ENCODE measurements at places on chromosomes 3 and 15.

DNA sequence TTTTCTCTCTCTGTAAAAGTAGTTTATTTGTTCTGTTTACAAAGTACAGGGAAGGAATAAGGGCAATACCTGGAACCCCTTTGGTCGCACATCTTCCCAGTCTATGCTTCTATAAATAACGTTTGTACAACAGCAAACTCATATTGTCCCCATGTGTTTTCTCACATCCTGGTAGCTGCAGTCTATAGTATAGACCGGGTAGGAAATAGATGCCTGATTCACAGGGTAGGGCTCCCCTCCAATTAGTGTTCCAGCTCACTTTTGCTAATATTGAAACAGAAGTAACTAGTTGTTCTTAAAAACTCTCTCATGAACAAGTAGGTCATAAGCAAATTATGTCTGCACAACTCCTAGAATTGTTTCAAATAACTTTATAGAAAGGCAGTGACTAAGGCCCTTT, 17.7 kb downstream of the ATG7 start:
- no peak for DNase-seq

- DNase-seq = no peak
These were observed 36.2 kb upstream of the LDHAL6B start for GRCh38 chr15:59170295-59171066.

DNA sequence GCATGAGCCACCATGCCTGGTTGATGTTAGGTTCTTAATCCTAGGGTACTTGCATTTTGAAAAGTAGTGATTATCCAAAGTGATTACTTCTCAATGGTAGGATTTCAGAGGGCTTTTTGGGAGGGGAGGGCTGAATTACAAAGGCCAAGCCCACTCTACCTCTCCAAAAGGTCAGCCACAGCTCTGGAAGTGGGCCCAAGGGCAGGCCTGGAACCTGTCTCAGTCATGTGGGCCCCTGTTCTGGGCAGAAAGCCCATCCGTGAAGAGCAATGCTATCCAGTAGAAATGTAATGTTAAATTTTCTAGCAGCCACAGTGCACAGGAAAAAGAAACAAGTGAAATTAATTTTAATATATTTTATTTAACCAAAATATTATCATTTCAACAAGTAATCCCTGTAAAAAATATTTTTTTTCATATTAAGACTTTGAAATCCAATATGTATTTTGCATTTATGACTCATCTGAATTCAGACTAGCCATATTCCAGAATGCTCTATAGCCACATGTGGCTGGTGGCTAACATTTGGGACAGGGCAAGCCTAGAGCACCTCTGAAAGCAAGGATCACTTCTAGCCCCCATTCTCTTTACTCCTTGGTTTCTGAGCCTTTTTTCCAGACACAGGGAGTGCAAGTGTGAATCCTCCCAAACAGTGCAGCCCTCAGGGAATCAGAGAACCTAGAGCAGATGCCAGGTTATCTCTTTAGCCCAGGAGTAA, 16.8 kb downstream of the RFT1 start:
- DNase-seq = no peak

DNA sequence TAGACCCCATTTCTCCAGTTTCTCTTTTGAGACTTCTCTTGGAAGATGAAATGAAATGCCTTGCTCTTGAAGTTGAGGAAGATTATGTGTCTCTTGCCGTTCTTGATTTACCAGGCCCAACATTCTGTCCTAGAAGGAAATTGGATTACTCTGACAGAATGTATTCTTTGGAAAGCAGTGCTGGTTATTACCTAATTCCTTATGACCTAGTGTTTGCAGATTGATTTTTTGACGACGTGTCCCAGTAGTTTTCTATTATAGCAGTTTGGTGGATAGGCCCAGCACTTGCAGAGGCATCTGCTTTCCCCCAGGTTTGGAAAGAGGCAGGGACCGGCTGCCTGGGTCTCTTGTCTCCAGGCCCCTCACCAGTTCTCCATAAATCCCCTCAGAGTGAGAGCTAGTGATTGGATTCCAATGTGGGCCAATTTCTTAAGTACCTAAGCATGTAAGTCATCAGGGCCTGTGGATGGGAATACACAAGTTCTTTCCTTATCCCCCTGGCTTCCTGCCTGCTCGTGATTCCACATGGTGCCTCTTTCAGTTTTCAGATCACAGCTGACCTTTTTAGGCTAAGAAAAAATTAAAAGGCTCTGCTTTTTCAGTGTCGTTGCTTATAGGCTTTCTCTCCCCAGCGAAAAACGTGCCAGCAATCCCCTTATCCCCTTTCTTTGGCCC, 50.2 kb downstream of the EPHB3 start:
- DNase-seq = no peak

DNA sequence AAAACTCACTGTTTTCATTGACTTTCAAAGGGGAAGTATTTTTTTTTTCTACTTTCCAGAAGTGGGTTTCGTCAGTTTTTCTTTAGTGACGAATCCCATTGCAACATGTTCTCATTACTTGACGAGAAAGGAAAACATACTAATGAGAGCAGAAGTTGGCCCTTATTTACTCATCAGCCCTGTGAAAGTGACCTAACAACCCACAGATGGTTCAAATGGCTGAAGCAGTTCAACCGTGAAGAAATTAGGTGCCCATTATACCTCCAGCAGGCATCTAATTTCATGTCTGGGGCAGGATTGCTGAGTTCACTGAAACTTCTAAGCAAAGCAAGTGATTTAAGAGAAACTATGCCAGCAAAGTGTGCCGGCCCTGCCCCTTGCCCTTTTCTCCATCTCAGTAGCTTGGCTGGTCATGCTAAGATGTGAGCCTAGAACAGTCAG, 9.0 kb downstream of the AQP9 start:
- DNase-seq = no peak

DNA sequence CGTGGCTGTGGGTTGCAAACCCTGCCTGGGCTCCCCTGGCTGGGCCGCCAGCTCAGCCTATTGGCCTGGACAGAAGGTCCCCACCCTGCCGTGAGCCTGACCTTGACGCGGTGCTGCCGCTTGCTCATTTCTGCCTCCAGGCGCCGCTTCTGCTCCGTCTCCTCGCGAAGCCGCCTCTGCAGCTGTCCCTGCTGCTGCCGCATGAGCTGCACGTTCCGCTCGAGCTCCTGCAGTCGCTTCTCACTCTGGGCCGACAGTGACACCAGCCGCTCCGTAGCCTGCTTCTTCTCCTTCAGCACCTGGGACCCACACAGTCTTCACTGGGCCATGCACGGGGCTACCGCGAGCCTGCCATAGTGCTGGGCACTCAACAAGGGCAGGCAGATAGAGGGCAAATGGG, 21.7 kb downstream of the KIF7 start:
- DNase-seq = no peak
